ENCODE measurements at places on chromosomes 12 and 14. TPM values are rescaled to one million over a fixed set of nuclear protein-coding genes. Genes with fewer than 3 reads are reported as not detected.

SERPINA1 gene
- not detected for total RNA-seq

GPD1 gene
- total RNA-seq, result 0.24 TPM

GALC gene
- total RNA-seq, result 4.2 TPM

ANKRD13A gene
- total RNA-seq, result 66.9 TPM

PRB2 gene
- total RNA-seq, result not detected

- no peaks in the 10 kb centered on the region for H3K4me1 ChIP-seq
- H3K27me3 ChIP-seq, result no peaks in the 10 kb centered on the region
- no peak for DNase-seq
- no peak overlapping the region for H3K4me3 ChIP-seq
Observed at GRCh38 chr12:44523828-44524227, 352.3 kb downstream of the NELL2 start.

DNA sequence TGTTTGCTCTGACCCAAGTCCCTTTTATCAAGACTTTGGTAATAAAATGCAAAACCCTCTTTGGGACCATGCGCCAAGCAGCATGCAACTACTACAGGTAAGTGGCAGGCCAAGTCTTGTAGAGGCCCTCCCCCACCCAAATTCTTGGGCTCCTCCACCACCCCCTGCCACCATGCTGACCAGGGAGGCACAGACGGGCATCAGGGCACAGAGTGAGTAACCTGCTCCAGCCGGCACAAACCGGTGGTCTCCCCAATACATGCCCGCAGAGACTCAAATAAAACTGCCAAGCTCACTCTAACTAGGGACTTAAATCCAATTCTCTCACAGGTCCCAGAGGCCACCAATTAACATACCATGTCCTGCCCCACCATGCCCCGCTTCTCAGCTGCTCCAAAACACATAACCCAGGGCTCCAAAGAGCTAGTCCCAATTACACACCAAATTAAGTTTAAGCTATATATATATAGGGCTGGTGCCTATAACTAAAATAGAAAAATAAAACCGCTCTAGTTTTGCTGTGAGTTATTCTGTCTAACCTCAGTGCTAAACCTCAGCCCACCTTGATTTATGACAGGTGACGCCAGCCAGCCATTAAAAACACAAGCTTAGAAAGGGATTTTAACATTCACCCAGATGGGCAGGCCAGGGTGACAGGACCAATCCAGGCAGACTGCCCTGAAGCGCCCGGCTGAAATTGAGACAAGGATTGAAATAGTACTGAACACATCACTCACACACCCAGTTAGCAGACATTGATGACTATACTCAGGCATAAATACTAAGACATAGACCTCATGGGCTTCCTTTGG is 81.0 kb downstream of the CLMN start:
- no peak overlapping the region for H3K4me3 ChIP-seq
- DNase-seq, result no peak
- H3K4me1 ChIP-seq, result no peaks in the 10 kb centered on the region
- H3K36me3 ChIP-seq, result no peaks in the 10 kb centered on the region
- H3K27me3 ChIP-seq, result no peaks in the 10 kb centered on the region

- DNase-seq, result no peak
- H3K4me3 ChIP-seq, result no peak overlapping the region
- H3K4me1 ChIP-seq, result peaks cover 39% of the 10 kb centered on the region
- no peak overlapping the region for H3K27ac ChIP-seq
- no peaks in the 10 kb centered on the region for H3K27me3 ChIP-seq
- H3K36me3 ChIP-seq, result 0 out of 2 replicates have a peak, but pooled peaks cover 3% of the 10 kb centered on the region
Observed at GRCh38 chr12:46480316-46480715, 107.7 kb upstream of the SLC38A2 start.

GRCh38 chr12:112275207-112275606 is 107.0 kb downstream of the HECTD4 start:
- no peaks in the 10 kb centered on the region for H3K27me3 ChIP-seq
- no peaks in the 10 kb centered on the region for H3K4me1 ChIP-seq
- H3K27ac ChIP-seq, result no peak overlapping the region

- H3K27me3 ChIP-seq, result peaks cover 57% of the 10 kb centered on the region
- no peak overlapping the region for H3K4me3 ChIP-seq
- no peak for DNase-seq
- no peaks in the 10 kb centered on the region for H3K4me1 ChIP-seq
- H3K27ac ChIP-seq, result no peak overlapping the region
- no peaks in the 10 kb centered on the region for H3K36me3 ChIP-seq
Observed at GRCh38 chr12:111038077-111038476, 117.7 kb upstream of the MYL2 start.

DNA sequence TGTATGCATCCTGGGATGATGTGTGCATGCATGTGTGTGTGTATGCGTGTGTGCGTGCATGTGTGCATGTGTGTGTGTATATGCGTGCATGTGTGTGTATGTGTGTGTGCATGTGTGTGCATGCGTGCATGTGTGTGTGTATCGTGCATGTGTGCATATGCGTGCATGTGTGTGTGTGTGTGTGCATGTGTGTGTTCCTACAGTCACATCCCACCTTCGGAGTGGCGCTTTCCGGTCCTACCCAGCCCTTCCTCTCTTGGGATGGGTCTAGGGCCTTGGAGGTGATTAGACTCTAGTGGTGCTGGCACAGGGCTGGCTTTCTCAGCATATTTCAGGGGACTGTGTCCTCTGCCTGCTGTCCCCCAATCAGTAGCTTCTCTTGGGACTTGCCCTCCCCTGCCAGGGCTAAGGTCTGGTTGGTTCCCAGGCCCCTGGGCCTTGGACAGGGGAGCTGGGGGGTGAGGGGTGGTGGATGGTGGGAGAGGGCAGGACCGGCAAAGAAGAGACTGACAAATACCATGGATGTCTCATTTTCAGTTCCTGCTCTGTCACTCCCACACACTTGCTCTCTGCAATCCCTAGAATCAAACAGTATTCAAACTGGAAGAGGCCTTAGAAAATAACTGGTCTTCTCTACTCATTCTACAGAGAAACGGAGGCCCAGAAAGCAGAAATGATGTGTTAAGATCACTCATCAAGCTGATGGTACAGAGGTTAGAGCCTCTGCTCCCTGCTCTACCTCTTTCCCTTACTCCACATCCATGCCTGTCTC is 21.9 kb upstream of the FAIM2 start:
- H3K36me3 ChIP-seq, result no peaks in the 10 kb centered on the region
- no peak overlapping the region for H3K27ac ChIP-seq
- no peak overlapping the region for H3K4me3 ChIP-seq
- DNase-seq, result no peak
- no peaks in the 10 kb centered on the region for H3K4me1 ChIP-seq
- H3K27me3 ChIP-seq, result no peaks in the 10 kb centered on the region

- H3K36me3 ChIP-seq, result no peaks in the 10 kb centered on the region
- no peak overlapping the region for H3K4me3 ChIP-seq
- H3K27ac ChIP-seq, result peak overlapping the region; percentile 44
- peak; percentile 93 for DNase-seq
- peaks cover 61% of the 10 kb centered on the region for H3K4me1 ChIP-seq
Observed at GRCh38 chr12:15801770-15802744, 12.9 kb upstream of the EPS8 start.

DNA sequence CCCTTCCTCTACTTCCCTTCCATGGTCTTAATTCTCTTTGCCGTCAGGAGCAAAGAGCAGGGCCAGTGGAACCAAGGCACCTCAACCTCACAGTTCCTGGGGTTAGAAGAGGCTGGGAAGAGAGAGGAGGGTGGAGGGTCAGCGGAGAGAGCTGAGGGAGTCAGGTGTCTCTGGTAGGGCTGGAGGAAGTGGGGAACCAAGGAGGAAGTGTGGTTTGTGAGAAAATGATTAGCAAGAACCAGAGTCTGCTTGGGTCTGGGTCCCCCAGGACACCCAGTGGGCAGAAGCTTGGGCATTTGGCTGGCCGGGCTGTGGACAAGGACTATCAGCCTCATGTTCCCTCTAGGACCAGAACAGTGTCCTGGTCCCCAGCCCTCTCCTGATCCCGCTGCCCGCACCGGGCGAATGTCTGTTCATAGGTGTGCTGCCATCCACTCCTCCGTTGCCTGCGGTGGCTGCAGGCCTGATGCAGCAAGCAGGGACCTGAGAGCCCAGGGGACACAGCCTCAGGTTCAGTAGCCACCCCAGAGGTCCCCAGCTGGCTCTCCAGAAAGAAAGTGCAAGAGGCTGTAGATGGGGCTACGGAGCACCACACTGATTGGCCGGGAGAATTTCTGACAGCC is 2.3 kb downstream of the HOXC12 start:
- no peak for DNase-seq
- no peak overlapping the region for H3K27ac ChIP-seq
- H3K4me1 ChIP-seq, result peaks cover 15% of the 10 kb centered on the region
- no peak overlapping the region for H3K4me3 ChIP-seq
- no peaks in the 10 kb centered on the region for H3K27me3 ChIP-seq

GRCh38 chr14:92040431-92041051 is 682 bp upstream of the TRIP11 start:
- H3K27me3 ChIP-seq, result no peaks in the 10 kb centered on the region
- H3K36me3 ChIP-seq, result no peaks in the 10 kb centered on the region
- 0 out of 2 replicates have a peak, but pooled peaks cover 10% of the 10 kb centered on the region for H3K4me1 ChIP-seq
- peak overlapping the region; percentile 88 for H3K27ac ChIP-seq

GRCh38 chr14:88791629-88792472 is 902 bp downstream of the EML5 start:
- no peaks in the 10 kb centered on the region for H3K27me3 ChIP-seq
- no peaks in the 10 kb centered on the region for H3K36me3 ChIP-seq
- H3K27ac ChIP-seq, result no peak overlapping the region
- H3K4me1 ChIP-seq, result no peaks in the 10 kb centered on the region

- peak; percentile 54 for DNase-seq
- no peaks in the 10 kb centered on the region for H3K4me1 ChIP-seq
- H3K27ac ChIP-seq, result no peak overlapping the region
- H3K27me3 ChIP-seq, result peaks cover 96% of the 10 kb centered on the region
Observed at GRCh38 chr12:1851151-1851701, 30.9 kb downstream of the LRTM2 start.

GRCh38 chr12:13981296-13981962 is at the start of gene GRIN2B:
GRIN2B (minus strand) TSS chr12:13981602; CDS start chr12:13866208, 115,394 bp downstream.
- 0 out of 2 replicates have a peak, but pooled peaks cover 6% of the 10 kb centered on the region for H3K4me1 ChIP-seq
- H3K4me3 ChIP-seq, result no peak within 1 kb of the TSS
- no peak within 1 kb of the TSS for H3K27ac ChIP-seq
- no peaks in the 10 kb centered on the region for H3K36me3 ChIP-seq
- no peak for DNase-seq

All from PC-9 (cell line).